ENCODE measurements at places on chromosomes 7 and 10.

DNA sequence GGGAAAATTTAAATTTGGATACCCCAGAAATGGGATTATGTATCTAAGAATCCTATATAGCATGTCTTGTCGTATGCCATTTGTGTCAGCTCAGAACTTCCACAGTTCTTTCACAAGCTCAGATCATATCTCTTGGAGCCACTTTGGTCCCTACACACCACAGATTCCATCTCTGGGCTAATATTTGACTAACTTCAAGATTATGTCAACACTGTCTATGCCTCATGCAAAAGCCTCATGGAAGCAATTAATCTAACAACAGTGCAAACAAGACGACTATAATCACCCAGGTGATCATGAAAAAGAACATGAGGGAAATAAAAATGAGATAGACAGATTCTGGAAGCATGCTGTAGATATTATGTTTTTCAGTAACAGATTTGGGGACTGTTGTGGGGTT is 189.1 kb downstream of the LRRTM3 start:
- no peak for DNase-seq

GRCh38 chr10:14671386-14671831 is 103.3 kb downstream of the FAM107B start:
- DNase-seq = no peak

- DNase-seq = no peak
These were observed 69.5 kb upstream of the CDK13 start for GRCh38 chr7:39880556-39880955.

DNA sequence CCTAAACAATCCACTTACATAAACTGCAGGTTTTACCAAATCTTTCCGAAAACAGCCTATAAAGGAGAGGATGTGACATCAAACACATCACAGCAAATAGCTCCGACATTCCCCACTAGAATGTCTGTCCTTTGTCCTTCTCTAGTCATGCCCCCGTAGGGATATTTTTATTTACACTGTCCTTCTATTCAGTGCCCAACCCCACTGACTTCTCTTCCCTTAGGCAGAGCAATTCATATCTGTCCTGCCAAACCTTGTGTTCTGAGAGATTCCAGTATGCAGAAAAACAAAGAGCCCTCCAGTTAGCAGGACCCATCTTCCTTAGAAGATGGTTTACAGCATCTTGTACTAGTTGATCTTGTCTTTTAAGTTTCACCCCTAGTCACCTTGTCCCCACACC is 5.4 kb upstream of the GLI3 start:
- no peak for DNase-seq

Data from Kasumi-1 (cell line).